ENCODE measurements at places on chromosomes 2 and 18.
A peak's percentile ranks its signal among the peaks of the same experiment; 100 is the strongest.

DNA sequence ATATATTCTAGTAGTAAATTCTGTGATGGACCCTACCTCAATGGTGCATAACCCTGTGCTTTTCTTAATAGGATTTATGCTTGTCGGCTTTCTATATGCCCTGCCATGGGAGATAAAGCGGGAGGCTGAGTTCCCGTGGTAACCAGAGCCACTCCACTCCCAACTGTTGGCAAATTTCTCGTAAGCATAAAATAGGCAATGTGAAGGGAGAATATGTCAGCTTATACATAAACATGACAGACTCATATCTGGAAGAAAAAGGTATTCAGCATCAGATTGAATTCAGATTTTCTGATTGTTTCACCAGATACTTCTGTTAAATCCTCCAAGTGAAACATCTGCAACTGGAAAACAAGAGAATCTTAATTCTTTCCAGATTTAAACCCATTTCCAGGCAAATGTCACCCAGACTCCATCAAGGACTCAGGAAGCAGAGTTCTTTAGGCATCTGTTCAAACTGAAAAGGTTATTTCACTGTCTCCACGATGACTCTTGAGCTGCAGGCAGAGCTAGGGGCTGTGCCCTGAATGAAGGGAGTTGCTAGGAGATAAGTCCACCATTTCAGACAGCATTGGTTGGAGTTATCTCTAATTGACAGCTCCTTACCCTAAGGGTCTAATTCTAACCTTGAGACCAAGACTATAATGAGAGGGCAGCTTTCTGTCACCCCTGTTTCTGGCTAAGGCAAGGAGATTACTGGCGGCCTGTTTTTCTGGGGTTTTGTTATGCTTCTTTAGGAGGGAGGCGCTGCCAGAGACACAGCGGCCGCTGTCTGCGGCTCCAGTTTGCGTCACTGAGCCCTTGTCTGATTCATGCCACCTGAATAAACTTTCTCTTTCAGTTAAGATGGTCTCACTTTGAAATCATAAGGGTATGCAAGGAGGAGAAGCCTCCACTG, 381.3 kb downstream of the SOX11 start:
- no peak for DNase-seq

- peak; percentile 38 for DNase-seq
Measured at GRCh38 chr2:38722271-38723061, 28.7 kb downstream of the SRSF7 start.

DNA sequence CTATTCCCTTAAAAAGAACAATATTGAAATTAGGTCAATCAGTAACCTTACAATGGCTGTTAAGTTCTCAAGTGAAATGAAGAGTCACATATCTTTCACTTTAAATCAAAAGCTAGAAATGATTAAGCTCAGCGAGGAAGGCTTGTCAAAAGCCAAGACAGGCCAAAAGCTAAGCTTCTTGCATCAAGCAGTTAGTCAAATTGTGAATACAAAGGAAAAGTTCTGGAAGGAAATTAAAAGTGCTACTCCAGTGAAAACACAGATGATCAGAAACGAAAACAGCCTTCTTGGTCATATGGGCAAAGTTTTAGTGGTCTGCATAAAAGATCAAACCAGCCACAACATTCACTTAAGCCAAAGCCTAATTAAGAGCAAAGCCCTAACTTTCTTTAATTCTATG, 402.6 kb upstream of the ZEB2 start:
- DNase-seq, result no peak

DNA sequence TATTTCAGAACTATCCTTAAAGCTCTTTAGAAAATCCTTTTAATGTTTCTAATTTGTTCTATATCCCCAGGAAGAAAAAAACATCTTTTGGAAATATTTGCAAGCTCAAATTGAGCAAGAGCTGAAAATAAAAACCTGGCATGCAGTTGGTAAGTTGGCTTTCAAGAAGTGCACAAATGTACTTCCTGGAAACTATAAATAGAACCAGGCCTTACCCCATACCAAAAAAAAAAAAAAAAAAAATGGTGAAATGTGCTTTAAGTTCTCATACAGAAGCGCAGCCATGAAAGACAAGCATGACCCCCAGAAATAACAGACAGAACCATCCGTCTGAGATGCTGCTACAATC, 178.5 kb downstream of the HDAC4 start:
- no peak for DNase-seq

DNA sequence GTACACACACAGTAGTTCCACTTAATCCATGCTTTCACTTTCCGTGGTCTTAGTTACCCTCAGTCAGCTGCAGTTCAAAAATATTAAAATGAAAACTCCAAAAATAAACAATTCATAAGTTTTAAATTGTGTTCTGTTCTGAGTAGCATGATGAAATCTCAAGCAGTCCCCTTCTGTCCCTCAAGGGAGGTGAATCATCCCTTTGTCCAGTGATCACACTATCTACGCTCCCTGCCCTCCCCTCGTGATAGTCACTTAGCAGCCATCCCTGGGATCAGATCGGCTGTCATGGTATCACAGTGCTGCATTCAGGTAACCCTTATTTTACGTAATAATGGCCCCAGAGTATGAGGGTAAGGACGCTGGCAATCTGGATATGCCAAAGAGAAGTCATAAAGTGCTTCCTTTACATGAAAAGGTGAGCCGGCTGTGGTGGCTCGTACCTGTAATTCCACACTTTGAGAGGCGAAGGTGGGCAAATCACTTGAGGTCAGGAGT, 5.8 kb upstream of the RTN4 start:
- no peak for DNase-seq

DNA sequence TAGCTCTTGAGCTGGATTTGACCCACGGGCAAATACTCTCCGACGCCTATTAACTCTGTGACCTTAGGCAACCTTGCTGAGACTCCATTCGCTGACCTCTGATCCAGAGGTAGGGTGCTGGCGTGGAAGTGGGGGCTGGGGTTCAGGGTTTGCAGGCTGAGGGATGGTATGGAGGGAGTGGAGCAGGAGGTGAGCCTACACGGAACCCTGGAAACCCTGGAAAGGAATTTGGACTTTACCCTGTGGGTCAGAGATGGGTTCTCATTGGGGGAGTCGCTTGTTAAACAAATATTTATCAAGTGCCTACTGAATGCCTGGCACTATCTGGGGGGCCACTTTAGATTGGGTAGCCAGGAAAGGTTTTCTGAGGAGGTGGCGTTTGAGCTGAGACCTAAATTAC, 58.2 kb upstream of the FZD7 start:
- no peak for DNase-seq

DNA sequence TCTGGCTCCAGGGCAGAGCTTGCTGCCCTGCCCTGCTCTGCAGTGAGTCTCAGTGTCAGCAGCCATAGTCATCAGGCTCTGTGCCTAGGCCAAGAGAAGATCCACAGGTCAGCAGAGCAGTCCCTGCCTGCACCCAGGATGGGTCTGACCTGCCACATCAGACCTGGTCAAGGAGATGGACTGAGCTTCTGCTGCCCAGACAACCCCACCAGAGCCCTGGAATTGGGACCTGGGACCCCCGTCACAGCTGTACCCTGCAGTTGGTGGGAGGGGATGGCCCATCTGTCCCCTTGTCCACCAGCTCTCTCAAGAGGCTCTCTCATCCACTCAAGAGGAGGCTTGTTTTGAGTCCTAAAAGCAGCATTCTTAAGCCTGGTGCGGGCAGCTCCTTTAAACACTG, 142.6 kb downstream of the TFCP2L1 start:
- no peak for DNase-seq

GRCh38 chr2:115684345-115684744, 1241.9 kb downstream of the DPP10 start:
- DNase-seq, result no peak

DNA sequence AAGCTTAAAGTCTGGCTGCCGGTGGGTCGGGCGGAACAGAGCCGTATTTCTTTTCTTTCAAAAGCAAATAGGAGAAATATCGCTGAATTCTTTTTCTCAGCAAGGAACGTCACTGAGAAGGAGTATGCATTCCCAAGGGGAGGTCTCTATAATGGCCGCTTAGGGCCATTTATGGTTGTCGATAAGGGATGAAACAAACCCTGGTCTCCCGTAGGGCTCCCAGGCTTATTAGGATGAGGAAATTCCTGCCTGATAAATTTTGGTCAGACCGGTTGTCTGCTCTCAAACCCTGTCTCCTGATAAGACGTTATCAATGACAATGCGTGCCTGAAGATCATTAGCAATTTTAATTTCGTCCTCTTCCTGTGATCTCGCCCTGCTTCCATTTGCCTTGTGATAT, 227.7 kb upstream of the ZEB2 start:
- no peak for DNase-seq

DNA sequence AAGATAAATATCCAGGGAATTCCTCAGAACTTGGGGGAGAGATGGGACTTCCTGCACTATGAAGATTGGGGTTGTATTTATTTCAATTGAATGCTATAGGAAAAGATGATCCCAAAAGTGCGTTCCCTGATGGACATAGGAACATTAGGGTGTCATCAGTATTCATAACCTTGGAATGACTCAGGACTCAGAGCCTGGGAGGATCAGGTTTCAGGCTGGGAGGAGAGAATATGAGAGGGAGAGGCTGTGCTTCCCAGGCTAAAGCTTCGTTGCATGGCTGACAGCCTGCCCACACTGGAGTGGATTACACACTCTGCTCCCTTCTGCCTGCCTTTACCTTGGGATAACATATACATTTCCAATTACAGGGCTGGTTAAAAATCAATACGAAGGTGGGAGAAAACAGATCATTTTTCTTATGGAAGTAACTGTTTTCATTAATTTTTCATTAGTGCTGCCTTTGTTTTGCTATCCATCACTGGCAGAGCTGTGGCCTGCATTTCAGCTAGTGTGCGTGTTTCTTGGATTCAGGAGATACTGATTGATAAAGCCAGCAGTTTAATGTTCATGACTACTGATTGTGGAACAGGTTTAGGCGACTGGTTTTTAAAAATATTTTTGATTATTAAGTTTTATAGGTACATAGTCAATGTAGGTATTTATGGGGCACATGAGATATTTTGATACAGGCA, 118.7 kb downstream of the KCTD1 start:
- DNase-seq, result no peak

DNA sequence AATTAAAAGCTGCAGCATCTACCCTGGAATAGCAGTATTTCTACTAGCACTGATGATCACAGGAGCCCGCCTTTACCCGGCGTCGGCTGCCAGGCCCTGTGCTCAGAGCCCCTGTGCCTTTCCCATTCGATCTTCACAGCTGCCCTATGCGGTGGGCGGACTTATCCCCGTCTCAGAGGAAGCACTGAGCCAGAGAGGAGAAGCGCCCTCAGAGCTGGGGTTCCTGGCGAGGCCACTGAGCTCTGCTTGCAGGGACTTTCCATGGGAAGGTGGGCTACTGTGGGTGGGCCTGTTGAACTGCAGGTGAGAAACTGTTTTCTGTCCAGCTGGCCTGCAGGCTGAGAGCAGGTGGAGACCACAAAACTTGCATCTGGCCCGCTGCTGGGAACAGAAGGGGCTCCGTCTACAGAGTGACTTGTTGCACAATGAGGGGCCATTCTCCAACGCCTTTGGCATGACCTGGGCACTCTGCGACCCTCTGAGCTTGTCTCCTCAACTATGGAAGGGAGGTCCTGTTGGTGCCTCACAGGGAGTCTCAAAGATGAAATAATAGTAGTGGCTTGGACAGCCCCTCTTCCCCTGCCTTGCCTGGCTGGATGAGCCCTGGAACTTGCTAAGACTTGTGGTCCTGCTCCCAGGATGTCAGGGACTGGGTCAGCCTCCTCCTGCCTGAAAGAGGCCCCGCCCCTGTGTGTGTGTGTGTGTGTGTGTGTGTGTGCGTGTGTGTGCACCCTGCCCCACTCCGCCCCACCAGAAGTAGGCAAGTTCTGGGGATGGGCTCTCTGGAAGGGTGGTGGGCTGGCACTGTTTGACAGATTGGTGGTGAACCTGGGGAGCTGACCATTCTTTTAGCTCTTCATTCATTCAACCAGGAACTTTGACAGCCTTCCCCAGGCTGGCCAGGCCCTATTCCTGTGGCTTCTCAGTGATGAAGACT, 32.7 kb downstream of the GLI2 start:
- DNase-seq, result no peak

GRCh38 chr2:108377401-108377800, 353 bp upstream of the SULT1C4 start:
- DNase-seq, result no peak

DNA sequence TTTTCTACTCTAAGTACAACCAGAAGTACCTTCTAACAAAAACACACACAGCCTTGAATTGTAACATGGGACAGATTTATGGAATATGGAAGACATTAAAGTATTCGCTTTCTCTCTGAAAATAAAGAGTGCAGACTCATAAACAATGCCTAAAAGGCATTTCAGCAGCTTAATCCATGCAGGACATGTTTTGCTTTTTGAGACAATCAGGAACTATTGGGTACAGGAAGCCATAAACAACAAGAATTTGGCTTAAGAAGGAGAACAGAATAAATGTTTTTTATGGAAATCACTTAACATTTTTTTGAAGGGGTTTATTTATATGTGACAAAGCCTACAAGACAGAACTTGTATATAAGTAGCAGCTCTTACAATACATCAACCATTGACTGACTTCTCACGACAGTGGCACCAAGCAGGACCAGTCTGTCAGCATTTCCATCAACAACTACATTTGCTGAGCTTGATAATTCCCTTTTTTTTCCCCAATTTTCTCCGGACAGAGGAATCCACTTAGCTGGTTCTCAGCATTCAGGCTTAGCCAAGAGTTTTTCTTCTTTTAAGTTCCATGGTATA, 140.1 kb downstream of the EXOC6B start:
- DNase-seq, result no peak
